Fibroblast of skin of scalp (primary cell): ENCODE measurements at places on chromosomes 4 and X.
A peak's percentile ranks its signal among the peaks of the same experiment; 100 is the strongest.

- DNase-seq: no peak
These were observed 165.3 kb downstream of the BTC start for GRCh38 chr4:74628852-74629620.

GRCh38 chrX:103927030-103927429 lies 35.4 kb upstream of the TMSB15B start:
- no peak for DNase-seq

DNA sequence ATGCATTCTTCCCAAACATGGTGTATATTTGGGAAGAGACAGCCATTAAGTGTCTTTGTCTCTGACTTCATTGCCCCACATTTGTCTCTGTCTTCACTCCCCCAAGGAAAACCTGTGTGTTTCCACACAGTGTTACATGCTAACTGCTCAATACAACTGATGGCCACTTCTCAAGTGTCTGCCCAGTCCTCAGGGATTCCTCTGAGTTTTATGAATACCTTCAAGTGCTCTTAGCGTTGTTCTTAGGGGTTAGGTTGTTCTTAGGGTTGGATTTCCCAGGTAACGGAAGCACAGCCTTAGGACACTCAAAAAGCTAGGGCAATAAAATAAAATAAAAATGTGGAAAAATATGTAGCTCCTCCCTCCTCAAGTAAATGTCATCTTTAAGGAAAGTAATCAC lies 64.7 kb upstream of the PLAC8 start:
- DNase-seq: no peak

GRCh38 chr4:55409468-55410171 lies 13.9 kb downstream of the TMEM165 start:
- DNase-seq: peak; percentile 85

GRCh38 chr4:140706276-140706625 lies 49.9 kb downstream of the TBC1D9 start:
- DNase-seq: no peak

- DNase-seq: peak; percentile 77
These were observed 40.3 kb downstream of the PDGFC start for GRCh38 chr4:156931267-156931666.

DNA sequence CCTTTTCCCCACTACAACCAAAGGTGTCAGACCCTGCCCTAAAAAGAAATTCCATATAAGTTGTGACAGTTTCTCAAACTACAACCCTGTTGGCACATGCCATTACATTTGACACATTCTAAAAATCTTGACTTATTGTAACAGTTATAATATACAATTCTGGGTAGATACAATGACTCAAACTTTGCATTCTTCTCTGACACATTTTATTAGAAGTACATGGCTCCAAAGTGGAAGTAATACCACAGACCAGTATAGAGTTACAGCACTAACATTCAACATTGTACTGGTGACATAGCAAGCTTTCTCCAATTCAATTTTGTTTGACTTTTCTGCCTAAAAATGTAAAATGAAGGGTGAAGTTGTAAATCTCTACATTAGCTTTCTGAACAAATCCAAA lies 196.6 kb upstream of the ETNPPL start:
- DNase-seq: peak; percentile 77

- peak; percentile 95 for DNase-seq
These were observed 161.5 kb downstream of the SOWAHB start for GRCh38 chr4:76736414-76736813.

GRCh38 chrX:119690921-119691716 lies 1.8 kb downstream of the SEPTIN6 start:
- peak; percentile 64 for DNase-seq

DNA sequence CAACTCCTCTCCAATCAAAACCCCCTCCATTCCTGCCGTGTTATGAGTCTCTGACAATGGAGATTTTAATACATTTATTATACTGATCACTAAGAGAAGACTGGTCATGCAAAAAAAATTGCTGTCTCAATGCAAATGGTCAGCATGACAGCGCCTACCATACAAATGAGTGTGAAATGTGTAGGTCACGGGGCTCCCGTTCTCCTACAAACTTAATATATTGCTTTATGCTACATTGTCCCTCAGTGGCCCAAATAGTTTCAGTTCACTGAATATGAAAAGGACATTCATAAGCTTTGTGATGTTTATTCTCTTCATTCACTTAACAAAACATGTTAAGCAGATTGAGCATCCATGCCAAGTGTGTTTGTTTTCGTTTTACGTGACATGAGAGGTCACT lies 116.1 kb downstream of the SPANXN3 start:
- DNase-seq: no peak

GRCh38 chr4:110344165-110344564 lies 131.8 kb upstream of the ENPEP start:
- DNase-seq: peak; percentile 47

DNA sequence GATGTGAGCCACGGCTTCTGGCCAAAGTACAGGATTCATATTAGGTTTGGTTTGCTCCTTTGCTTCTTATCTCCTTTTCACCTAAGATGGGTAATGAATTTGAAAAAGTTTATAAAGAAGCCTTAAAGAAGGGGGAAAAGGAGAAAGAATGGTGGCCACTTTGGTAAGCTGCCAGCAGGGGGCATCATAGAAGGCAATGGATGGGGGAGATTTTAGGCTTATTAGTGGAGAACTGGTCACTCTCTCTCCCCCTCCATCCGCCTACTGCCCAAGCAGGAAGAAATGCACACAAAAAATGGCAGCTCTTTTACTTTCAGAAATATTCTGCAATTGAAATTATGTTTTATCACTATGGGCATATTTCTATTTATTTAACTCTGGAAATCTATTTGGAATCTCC lies 32.0 kb downstream of the SPARCL1 start:
- DNase-seq: no peak

- no peak for DNase-seq
These were observed 111.2 kb downstream of the SORCS2 start for GRCh38 chr4:7303561-7303960.

- peak; percentile 65 for DNase-seq
These were observed 38.8 kb upstream of the TADA2B start for GRCh38 chr4:7004331-7004730.

DNA sequence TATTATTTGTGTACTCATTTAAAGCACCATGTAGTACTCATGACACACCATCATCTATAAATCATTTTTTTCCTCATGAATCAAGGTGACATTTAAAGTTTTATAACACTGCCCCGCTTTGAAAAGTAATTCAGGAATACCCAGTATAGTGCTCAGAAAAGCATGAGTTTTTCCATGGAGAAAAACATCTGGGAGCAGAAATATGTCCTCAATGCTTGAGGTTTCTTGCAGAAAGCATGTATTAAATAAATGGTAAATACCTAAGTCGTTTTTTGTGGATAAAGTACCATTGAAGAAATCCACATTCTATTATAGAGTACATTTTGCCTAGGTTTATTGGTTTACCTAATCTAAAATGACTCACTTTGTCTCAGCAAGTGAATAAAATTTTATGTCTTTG lies 66.2 kb downstream of the UBA6 start:
- no peak for DNase-seq

DNA sequence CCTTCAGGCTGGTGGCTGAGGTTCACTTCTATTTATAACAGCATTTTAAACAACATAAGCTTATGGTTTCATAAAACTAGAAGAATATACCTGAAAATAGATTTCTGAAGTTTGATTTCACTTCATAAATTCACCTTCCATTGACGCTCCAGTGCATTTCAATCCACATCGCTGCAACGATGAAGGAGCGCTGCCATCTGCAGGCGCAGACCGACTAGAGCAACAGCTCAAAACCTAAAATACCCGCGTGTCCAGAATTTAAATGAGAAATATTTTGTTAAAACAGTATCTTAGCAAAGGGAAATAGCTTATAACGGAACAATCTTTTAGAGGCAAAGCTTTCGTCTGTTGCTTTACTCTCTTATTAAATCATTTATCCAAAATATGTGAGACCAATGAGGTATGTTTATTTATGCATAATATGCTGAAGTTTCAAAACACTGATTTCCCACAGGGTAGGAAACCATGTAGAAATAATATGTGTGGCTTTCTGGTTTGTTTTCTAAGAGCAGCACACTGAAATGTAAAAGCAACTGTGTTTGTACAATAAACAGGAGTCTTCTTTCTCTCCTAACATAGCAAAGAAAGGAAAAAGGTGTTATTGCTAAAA lies 816.4 kb upstream of the FRG1 start:
- DNase-seq: peak; percentile 58

- DNase-seq: no peak
These were observed 180.4 kb downstream of the NR3C2 start for GRCh38 chr4:148261848-148262247.

DNA sequence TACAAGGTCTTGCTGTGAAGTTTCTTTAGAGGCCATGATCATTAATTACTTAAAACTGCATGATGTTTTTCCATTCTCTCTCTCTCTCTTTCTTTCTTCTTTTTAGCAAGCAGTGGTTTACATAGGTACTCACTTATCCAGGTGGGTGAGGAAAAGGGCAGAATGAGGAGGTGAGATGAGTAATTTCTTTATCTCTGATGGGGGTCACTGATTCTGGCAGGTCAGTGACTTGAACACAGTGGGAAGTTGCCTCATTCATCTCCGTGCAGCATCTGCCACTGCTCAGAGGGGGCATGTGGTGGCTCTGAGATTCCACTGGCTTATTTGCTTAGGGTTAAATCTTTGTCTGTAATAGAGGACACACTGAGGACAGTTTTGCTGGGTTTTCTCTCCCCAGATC lies 62.6 kb downstream of the FAM114A1 start:
- DNase-seq: no peak

- no peak for DNase-seq
These were observed 3.0 kb upstream of the IRF2 start for GRCh38 chr4:184477201-184477999.

GRCh38 chrX:17056868-17057608 lies 110.6 kb downstream of the REPS2 start:
- no peak for DNase-seq

- DNase-seq: no peak
These were observed 212.6 kb upstream of the RASGEF1B start for GRCh38 chr4:81684352-81684751.

GRCh38 chrX:125175991-125176584 lies 143.6 kb upstream of the TEX13C start:
- no peak for DNase-seq

DNA sequence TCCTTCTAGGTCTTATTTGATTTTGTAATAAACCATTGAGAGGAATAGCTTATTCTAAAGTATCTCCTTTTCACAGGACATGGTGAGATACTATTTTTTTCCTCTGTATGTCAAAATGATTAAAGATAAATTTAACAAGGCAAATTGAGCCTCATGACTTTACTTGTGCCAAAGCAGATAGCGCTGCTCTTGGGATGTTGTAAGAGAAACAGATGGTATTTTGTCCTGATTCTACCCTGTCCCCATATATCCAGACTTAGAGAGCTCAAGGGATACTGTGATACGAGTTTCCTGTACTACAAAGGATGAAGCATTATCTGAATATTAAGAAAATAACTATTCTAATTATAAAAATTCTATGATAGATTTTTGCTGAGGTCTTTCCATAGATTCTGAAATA lies 34.0 kb downstream of the EMCN start:
- DNase-seq: no peak

DNA sequence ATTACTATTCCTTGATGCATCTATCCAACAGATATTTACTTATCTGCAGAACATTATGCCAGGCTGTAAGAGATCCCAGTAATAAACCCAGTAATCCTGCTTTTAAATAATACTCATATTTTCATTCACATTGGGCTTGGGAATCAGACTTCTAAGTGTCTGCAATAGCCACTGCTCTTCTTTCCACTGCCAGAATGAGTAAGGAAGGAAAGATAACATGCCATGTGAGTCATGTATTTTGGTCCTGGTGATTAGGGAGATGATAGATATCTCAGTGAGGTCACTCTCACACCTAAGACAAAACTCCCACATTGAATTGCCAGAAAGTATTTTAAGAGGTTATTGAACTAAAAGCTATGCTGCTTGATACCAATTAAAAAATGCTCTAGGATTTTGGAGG lies 13.9 kb upstream of the HEPH start:
- DNase-seq: no peak

- DNase-seq: no peak
These were observed 26.9 kb upstream of the BMP3 start for GRCh38 chr4:81003597-81004111.

DNA sequence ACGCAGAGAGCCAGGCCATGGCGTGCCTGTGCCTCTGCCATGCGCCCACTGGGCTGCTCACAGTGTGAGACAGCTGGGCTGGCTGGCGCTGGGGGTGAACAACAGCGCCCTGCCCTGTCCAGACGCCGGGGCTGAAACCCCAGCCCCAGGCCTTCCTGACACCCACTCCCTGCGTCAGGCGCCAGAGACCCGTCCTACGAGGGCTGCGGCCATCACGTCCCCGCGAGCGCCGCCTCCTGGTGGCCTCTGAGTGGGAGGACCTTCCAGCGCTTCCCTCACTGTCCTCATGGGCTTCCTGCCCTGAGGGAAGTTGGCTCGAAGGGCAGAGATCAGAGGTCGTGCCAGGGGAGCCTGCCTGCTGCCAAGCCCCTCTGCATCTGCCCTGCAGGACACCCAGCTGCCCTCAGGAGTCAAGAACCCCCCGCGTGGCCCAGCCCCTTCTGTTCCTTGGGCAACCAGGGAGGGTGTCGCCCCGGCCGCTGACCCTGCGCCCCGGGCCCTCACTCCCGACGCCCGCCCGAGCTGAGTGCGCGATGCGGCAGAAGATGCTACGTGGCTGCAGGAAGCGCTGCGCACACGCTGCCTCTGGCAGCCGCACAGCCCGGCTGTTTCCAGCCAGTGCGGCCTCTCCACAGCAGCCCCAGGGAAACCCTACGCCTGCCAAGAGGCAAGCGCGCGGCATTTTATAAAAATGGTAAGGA lies 16.2 kb downstream of the NELFA start:
- DNase-seq: no peak

- no peak for DNase-seq
These were observed 16.0 kb downstream of the SCLT1 start for GRCh38 chr4:129077326-129077725.

DNA sequence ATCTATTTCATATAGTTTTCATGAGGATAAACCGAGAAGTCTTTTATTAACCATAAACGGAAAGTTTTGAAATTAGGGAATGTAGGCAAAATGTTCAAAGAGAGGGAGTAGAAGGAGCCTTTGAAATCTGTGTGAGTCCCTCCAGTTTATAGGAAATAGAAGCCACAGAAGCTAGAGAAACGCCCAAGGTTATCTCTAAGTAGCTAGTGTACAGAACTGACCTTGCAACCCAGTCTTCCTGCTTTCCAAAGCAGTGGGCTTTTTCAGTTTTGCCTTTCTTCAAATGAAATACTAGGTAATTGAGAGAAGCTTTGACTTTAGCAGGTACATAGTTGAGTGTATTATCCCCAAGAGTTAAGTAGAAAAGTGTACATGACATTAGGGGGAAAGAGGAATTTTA lies 39.4 kb downstream of the STIM2 start:
- DNase-seq: no peak

GRCh38 chr4:113336556-113336955 lies 287.1 kb downstream of the ANK2 start:
- no peak for DNase-seq

- DNase-seq: no peak
These were observed 287.2 kb upstream of the HS3ST1 start for GRCh38 chr4:11715753-11716521.
